ENCODE measurements at places on chromosomes 12 and 14.

DNA sequence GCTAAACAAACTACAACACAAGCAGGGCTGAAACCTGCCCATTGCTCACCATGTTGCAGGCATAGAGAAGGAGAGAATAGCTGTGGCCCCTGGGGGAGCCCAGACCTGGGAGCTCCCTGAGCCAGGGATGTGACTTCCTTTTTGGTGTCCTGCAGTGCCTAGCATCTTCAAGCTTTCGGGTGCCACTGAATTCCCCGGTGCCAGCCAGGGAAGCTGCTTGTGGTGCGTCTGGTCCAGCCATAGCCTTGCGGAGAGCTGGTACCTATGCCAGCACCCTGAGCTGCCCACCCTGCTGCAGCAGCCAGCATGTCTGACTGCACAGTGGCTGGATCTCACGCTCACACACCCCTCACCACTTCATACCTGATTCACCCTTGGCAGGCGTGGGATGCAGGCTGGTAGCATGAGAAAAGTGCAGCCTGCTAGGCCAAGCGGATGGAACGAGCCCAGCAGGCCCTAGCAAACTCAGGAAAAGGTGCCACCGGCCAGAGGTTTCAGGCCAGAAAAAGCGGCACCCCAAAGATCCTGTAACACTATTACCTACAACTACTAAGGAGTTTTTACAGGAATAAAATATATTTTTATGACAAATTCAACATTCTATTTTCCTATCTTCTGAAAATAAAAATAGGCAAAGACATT is 183.7 kb downstream of the CPNE8 start:
- DNase-seq = no peak

DNA sequence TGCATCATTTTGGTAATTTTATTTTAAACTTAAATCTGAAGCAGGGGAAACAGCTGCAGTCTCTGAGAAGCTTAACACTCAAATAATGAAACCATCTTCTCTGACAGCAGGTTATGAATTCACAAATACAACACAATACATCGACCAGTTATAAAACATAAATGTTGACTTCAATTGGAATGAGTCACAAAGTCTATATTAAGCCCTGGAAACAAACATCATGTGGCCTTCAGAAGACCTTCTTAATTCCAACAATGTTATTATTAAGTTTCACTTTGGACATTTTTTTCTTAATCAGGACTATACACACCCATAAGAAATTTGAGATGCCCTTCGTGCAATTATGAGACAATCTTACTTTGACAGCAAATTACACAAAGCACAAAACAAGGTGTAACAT is 68.9 kb downstream of the CEP128 start:
- DNase-seq = no peak

GRCh38 chr12:44389038-44389437 is 487.1 kb downstream of the NELL2 start:
- DNase-seq = no peak

- DNase-seq = no peak
Measured at GRCh38 chr12:71442567-71442931, 3.0 kb downstream of the LGR5 start.
